ENCODE measurements at places on chromosomes 3 and 15.

GRCh38 chr3:24336101-24336500 is 158.5 kb downstream of the THRB start:
- DNase-seq: no peak

GRCh38 chr3:191085091-191085490 is 114.0 kb upstream of the OSTN start:
- DNase-seq: no peak

GRCh38 chr3:72999951-73000350 is 3.3 kb downstream of the PPP4R2 start:
- DNase-seq: no peak

DNA sequence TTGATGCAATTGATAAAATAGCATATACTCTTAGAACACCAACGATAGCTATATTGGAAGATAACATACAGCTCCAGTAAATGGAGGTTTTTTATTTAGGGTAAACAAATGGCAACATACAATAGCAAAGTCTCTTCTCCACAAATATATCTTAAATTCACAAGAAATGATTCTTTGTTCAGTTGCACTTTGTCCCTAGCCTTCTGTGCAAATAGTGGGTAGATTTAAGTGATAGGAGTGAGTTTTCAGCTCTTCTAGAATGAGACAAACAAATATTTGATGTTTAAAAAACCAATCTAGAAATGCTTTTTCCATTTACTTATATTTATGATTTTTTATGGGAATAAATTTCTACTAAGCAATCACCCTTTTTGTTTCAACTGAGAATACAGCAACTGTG is 253.8 kb downstream of the NEK10 start:
- no peak for DNase-seq

GRCh38 chr3:9497821-9498565 is 55.6 kb downstream of the LHFPL4 start:
- DNase-seq: no peak

DNA sequence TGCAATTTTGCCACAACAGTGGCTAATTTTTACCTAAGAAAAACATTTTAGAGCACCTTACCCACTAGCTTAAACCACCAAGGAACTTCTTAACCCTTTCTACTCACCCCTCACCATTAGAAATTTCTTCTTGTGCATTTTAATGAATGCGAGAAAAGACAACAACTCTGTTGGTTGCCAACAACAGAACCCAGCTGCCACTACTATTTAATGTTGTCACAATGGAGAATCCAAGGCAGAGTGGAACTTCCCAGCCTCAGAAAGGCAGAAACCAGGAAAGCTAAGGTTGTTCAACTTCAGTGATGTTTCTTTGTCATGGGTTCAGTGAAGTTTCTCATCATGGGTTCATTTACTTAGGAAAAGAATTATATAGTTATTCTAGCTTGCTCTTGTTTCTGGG is 325.2 kb upstream of the ARL6 start:
- DNase-seq: no peak

DNA sequence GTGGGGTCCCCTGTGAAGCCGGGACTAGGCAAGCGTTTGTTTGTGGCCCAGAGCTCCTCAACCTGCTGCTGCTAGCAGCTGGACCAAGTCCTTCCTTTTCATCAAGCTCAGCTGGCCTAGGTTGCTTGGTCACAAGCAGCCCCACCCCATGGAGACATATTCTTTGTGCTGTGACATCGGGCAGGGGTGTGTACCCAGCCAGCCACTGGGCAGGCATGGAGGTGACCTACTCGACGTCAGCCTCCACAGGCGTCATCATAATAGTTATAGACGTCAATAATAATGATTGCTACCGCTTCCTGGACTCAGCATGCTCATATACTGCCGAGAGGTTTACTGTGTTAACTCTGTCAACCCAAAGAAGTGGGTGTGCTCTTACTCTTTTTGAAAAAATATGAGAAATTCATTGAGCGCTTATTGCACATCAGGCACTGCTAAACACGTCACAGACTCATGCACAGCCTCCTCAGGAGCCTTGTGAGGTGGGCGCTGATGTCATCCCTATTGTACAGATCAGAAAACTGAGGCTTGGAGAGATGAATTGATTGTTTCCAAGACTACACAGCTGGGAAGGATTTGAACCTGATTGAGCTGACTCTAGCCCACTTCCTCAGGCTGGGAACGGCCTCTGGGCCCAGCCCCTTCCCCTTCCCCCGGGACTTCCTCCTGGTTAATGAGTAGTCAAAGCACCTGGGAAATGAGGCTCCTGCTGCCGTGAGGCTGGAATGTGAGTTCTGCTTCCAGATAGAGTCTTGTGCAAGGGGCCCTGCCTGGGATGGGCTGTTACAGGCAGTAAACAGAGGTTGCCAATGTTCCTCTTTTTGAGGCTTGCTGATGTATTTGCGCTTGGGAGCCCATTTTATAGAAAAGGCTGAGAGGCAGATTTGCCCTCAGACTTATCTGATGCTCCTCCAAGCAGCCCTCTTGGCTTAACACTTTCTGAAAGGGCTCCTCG is 16.2 kb downstream of the SLC6A6 start:
- no peak for DNase-seq

- DNase-seq: no peak
Observed at GRCh38 chr3:172315401-172316091, 132.7 kb downstream of the GHSR start.

- no peak for DNase-seq
Observed at GRCh38 chr3:47086071-47086470, 77.8 kb downstream of the SETD2 start.

- no peak for DNase-seq
Observed at GRCh38 chr3:38345879-38346586, 552 bp upstream of the XYLB start.

- no peak for DNase-seq
Observed at GRCh38 chr15:68328964-68329363, 51.4 kb downstream of the FEM1B start.

GRCh38 chr15:73355612-73356265 is 13.0 kb downstream of the HCN4 start:
- DNase-seq: no peak

DNA sequence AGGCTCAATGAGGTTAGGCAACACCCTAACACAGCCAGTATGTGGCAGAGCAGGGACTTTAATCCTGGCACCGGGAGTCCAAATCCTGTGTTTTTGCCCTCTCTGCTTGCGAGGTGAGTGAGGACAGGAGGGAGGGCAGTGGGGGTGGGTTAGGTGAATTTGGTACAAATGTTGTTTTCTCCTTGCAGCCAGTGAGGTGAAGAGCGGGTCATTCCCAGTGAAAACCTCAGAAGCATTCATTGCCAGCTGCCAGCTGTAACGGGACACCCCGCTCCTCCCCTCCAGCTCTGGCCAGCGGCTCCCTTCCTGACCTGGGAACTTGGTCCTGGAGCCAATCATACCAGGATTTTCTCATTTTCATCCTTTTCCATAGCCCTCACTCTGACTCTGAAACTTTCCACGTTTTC is 45.7 kb upstream of the RAB6B start:
- DNase-seq: peak; percentile 6

GRCh38 chr3:81426826-81427577 is 334.4 kb downstream of the GBE1 start:
- DNase-seq: no peak

DNA sequence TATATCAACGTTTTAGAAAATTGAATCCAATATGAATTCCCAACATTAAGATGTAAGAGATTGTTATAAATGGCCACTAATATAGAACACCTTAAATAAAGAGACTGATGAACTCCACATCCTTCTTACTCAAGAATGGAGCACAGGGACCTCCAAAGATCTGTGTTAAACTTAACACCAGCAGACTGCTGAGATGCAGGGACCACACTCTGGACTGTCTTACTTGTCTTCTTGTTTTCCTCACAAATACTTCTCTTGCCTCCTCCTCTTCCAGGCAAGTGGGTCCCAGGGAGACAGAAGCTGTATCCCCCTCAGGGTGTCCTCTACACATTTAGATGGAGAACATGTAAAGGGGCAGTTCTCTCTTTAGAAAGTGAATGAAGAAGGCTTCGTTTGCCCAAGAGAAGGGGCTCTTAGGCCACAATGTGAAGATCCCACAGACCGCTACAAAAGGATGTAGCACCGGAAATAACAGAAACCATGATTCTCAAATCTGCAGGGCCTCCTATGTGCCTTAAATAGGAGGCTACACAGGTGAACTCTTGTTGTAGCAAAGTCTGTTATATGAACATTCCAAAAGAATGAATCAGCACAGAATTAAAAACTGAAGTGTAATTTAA is 52.2 kb downstream of the SATB1 start:
- no peak for DNase-seq

- DNase-seq: peak; percentile 3
Observed at GRCh38 chr3:13277860-13278531, 142.1 kb downstream of the NUP210 start.

- no peak for DNase-seq
Observed at GRCh38 chr3:108099244-108099643, 8.4 kb upstream of the CD47 start.

- no peak for DNase-seq
Observed at GRCh38 chr15:52234596-52235541, 43.7 kb upstream of the GNB5 start.

- no peak for DNase-seq
Observed at GRCh38 chr15:98826658-98827057, 178.3 kb downstream of the IGF1R start.

- no peak for DNase-seq
Observed at GRCh38 chr3:94291686-94292085, 228.8 kb downstream of the NSUN3 start.

DNA sequence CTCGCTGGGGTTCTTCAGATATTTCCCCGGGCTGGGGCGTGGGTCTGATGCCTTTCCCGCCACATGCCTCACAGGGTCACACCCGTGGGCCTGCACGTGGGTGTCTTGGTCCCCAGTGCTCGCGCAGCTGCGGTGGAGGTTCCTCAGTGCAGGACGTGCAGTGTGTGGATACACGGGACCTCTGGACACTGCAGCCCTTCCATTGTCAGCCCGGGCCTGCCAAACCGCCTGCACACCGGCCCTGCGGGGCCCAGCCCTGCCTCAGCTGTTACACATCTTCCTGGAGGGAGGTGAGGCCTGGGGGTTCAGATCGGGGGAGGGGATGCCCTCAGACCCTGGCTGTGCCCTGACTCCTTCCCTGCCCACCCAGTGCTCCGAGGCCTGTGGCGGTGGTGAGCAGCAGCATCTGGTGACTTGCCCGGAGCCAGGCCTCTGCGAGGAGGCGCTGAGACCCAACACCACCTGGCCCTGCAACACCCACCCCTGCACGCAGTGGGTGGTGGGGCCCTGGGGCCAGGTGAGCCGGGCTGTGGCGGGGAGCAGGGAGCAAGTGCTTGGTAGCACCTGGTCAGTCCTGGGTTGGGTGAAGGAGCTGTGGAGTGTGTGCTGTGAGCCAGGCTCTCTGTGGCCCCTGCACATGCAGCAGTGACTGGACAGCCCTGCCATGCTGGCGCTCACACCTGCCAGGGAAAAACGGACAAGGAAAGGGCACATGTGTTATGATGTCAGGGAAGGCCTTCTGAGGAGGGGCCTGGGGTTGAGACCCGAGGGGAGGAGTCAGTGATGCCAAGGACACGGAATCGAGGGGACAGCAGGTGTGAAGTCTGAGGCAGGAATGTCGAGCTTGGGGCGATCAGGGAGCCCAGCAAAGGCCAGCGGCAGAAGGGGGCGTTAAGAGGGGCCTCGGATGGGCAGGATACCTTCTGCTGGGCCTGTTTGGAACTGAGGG is 88.9 kb downstream of the TBC1D2B start:
- DNase-seq: no peak

- DNase-seq: no peak
Observed at GRCh38 chr3:62011666-62012065, 361.7 kb downstream of the FEZF2 start.

DNA sequence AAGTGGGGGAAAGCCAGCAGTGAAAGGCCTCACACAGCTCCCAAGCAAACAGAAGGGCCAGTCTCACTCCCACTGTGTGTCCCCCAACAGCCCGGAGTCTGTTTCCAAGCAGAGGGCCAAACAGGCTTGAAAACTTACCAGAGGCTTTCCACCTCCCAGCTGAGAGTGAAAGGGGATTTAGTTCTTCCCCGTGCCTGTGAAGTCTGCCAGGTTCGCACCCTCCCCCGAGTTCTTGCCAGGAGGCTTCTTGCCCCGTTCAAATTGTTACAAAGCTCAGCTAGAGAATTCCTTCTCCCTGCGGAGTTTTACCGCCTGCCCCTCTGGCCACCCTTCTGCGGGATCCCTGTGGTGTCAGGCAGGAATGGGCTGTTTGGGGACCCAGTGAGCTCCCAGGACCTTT is 68.0 kb upstream of the WNT7A start:
- no peak for DNase-seq

GRCh38 chr15:95558131-95558530 is 772.4 kb upstream of the NR2F2 start:
- no peak for DNase-seq

DNA sequence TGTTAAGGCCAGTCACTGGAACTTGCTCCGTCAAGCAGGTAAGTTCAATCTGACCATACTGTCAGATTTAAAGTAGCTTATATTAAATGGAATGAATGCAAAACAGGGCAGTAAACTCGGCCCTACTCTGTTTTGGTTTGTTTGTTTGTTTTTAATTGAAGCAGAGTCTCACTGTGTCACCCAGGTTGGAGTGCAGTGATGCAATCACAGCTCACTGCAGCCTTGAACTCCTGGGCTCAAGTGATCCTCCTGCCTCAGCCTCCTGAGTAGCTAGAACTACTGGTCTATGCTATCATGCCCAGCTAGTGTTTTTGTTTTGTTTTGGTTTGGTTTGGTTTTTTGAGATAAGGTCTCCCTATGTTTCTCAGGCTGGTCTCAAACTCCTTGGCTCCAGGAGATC is 305.0 kb downstream of the FEZF2 start:
- DNase-seq: no peak

DNA sequence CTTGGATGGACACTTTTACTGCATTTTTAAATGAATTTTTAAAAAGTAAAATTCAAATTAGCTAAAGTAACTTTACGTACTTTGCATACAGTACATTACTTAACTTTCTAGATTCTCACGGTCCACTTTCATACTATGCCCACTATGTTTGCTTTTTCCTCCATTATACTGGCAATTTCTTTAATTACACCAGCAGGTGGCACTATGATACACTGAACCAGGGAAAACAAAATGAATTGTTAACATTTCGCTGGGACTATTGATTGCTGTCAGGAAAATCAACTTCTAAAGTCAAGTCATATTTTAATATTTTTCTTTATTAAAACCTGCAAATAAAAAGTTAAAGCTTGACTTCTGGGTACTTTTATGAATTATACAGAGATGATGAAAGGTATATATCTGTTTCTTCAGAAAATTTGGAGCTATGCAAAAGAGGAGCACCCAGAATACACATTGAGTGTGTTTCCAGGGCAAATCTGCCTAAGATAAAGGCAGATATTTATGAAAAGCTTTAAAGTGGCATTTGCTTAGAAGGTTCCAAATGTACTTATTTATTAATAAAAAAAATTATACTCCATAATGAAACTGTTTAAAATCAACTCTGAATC is 21.8 kb upstream of the POU1F1 start:
- peak; percentile 11 for DNase-seq

DNA sequence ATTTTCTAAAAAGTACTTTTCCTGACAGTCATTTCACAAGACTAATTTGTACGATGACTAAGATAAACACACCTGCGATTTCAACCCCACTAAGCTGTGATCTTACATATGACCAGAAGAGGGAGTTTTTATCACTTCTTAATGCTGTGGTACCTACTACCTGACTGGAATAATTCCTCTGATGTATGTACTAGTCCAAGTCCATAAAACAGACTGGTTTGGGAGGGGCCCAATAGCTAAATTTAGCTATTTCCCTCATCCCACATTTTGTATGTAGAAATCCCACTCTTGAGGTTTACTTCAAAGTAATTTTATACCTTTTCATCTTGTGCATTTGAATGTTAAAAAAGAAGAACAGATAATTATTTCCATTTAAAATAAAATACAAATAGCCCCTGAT is 49.7 kb upstream of the SCAANT1 start:
- DNase-seq: no peak

- DNase-seq: no peak
Observed at GRCh38 chr3:64900156-64900555, 212.4 kb upstream of the ADAMTS9 start.

Measured in amniotic stem cell (primary cell).